CD4-positive, alpha-beta T cell treated with Interleukin-10 for 1 hour (primary cell): ENCODE measurements at places on chromosomes 11 and 22.

- DNase-seq: no peak
These were observed 24.8 kb upstream of the SWAP70 start for GRCh38 chr11:9639099-9639498.

DNA sequence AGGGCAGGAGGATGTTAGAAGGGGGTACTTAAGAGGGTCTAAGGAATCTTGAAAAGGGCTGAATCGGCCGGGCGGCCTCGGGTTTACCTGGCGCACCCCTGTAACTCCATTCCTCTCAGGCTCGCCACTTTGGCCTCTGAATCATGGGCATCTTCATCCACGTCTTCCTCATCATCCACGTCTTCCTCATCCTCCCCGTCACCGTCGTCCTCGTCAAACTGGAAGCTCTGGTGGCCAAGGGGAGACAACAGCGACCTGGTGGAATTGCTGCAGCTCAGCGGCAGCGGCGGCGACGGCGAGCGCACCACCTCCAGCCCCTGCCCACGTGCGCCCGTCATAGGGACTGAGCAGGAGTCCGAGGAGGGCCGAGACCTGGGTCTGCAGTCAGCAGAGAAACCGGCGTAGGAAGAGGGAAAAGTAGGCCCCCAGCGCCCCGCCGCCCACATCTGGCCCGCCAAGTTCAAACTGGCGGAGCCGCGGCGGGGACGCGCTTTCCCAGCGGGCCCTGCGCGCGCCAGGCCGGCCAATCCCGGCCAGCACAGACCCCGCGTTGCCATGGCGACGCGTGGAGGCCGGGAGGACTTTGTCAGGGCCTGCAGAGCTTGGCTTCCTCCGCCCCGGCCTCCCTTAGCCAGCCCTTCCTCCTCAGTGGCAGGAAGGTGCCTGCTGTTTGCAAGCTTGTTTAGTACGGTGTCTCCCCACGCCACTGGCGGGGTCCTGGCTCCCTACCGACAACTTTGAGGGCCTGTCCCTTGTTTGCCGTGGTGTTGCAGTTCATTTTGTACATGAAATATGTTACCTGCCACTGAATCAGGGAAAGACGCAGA lies at the start of gene CCDC34:
CCDC34 (minus strand) TSS at position 467 of the 827 bp plus-strand sequence; CDS start at position 446, 21 bp downstream.
- DNase-seq: peak; percentile 90

GRCh38 chr11:114064216-114064615 lies 4.7 kb downstream of the ZBTB16 start:
- no peak for DNase-seq

DNA sequence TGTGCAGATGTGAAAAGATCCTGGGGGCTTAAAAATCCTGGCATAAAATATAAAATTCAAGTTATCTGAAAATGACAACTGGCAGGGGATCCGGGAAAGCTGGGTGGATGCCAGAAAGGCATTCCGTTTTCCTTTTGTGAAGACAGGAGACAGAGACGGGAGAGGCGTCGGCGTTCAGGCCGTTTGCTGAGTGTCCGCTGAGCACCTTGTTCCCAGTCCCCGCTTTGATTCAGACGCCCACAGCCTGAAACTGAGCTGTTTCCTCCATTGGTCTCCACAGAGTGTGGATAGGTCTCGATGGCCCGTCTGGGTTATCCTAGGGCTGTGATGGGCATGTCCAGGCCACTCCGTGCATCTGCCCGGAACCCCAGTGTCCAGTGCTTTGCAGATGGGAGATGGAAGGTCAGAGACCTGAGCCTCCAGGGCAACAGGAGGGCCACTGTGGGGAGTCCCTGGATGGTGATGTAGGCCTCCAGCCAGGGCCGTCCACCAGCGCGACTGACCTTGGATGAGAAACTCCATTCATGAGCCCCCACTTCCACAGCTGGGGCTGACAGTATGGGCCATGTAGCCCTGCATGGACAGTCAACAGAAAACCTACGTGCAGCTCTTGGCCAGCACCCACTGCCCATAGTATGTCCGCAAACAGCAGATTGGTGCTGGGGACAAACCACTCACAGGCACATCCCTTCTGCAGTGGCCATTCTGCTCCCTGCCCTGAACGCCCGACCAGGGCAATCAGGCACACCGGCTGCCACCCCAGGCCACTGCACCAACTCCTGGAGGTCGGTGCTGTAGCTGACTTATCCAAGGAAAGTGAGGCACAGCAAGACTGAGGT lies 11.6 kb downstream of the MRGPRF start:
- no peak for DNase-seq

GRCh38 chr11:66259956-66260355 lies 8.5 kb upstream of the RAB1B start:
- no peak for DNase-seq

DNA sequence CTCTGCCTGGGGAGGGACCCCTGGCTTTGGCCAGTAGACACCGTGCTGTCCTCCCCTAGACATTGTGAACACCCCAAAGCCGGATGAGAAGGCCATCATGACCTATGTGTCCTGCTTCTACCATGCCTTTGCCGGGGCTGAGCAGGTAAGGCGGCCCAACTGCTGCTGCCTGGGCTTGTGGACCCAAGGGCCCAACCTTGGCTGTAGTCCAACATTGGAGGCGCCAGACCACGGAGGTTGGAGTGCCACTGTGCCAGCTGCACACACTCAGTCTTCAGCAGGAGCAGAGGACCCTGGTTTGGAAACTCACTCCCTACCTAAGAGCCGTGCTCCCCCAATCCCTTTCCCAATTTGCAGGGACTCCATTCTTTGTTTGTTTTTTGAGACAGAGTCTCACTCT lies 9.4 kb downstream of the ACTN3 start:
- DNase-seq: no peak

- no peak for DNase-seq
These were observed 14.4 kb upstream of the NCAM1 start for GRCh38 chr11:112946866-112947265.

DNA sequence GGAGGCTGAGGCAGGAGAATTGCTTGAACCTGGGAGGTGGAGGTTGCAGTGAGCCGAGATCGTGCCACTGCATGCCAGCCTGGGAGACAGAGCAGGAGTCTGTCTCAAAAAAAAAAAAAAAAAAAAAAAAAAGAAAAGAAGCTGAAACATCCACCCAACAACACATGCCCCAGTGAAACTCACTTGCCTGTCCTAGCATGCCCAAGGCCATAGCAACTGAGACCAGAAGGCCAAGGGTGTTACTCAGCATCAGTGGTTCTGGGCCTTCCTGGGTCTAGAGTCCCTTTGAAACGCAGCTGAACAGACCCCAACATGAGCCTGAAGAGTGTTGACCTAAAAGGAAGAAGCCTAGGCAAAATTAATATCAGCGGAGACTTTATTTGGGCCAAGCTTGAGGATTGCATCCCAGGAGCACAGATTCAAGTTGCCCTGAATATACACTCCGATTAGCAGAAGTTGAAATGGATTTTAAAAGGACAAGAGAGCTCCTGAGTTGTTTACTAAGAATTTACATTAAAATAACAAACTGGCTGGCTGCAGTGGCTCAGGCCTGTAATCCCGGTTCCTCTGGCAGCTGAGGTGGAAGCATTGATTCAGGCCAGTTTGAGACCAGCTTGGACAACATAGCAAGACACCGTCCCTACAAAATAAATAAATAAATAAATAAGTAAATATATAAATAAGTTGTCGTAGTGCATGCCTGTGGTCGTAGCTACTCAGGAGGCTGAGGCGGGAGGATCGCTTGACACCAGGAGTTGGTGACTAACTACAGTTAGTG lies 7.0 kb downstream of the PRDX5 start:
- no peak for DNase-seq

- no peak for DNase-seq
These were observed 802 bp upstream of the PIM3 start for GRCh38 chr22:49959782-49960158.

DNA sequence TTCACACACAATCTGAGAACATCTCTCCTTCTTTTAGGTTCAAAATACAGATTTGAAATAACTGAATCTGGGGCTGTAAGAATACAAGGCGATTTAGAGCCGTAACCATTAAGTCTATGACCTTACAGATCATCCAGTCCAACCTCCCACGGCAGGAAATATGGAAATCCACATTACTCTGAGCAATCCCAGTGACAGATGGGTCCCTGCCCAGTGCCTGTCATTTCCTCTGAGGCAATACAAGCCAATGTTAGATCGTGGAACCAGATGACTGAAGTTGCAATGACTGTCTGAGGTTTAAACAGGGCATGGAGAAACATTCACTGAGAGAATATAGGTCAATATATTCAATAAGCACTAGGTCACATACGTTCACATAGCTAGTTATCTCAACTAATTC lies 77.4 kb upstream of the OR5AK2 start:
- DNase-seq: no peak
